ENCODE measurements at places on chromosomes 12 and 14.
A peak's percentile ranks its signal among the peaks of the same experiment; 100 is the strongest.

- no peak for DNase-seq
Measured at GRCh38 chr12:107374161-107374840, 281.0 kb upstream of the CRY1 start.

DNA sequence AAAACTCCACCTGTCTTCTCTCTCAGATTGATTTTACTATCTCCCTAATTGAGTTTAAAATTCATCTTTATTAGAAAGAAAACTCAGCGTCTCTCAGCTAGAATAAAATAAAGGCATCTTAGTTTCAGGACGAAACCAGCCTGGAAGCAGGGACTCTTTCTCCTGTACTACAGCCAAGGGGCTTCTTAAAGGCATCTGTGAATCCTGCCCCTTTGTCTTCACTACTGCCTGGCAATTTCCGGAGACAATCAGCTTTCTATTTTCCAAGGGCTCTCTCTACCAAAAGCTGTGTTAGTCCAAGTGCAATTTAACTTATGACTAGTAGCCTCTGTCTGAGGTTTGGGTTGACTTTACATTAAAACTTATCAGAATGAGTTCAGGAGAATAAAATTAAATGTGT is 623.3 kb upstream of the FOXG1 start:
- DNase-seq, result no peak

DNA sequence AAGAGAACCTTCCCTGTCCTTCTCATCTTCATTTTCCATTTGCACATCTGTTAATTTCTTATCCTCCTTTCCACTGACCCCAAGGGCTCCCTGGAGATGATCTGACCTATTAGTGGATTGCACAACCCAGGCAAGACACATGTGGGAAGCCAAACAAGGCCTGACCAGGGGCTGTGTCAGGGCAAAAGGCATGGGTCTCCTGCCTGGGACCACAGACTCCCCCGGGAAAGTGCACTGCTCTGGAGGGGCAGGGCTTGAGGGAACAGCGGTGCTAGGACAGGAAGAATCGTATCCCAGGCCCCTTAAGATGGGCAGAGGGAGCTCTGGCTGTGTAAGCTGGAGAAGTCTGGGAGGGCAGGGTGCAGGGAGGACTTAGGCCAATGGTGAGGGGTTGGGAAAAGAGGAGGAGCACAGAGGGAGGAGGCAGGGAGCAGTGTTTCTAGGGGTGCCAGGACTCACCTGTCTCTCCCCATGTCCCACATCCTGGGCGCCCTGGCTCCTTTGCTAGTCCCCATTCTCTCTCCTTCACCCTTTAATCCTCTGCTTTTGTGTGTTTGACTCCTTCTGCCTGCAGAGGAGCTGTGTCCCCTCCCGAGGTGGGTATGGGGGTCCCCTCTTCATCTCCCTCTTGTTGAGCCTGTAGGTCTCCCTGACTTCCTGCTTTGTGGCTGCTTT is 25.3 kb downstream of the PLEKHG3 start:
- no peak for DNase-seq

DNA sequence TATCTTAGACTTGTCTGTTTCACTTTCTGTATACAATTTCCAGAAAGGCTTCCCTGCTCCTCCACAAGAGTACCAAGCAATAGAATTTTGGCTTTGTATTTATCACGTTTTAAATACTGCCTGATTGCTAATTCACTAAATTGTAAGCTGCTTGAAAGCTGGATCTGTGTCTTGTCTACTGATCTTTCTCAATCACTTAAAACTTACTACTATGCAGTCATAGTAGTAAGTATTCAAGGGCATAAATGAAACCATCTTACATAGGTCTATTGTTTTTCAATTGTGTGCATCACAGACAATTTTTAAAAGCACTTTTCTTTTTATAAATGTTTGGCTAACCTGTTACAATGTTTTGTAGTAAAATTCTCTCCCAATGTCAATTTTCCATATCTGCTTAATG is 1.2 kb upstream of the GLIPR1L2 start:
- DNase-seq, result no peak

DNA sequence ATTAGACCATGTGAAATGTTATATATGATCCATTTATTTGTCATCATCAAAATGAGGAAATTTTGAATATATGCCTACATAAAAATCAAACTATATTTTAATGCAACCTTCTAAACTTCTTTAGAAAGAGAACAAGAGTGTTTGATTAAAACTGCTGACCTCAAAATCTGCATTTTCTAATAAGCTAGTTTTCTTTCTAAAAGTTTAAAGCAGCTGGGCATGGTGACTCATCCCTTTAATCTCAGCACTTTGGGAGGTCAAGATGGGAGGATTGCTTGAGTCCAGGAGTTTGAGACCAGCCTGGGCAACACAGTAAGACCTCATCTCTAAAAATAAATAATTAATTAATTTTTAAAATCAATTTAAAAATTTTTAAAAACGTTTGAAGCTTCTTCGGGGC is 36.2 kb downstream of the GNPTAB start:
- no peak for DNase-seq

DNA sequence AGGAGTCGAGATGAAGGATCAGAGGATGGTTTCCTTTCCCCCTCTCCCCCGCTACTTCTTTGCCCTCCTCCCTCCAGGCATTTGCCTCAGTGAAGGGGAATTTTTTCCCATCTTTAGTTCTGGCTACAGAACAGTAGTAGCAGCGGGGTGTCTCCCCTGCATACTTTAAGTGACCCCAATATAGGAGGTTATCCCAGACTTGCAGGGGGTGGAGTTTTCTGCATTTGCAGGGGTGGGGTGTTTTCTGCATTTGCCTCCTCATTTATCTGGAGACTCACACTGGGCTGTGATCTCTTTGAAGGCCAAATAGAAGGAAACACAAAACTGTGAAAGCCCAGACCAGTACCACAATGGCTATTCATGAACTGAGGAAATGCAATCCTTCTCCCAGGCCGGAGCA is 19.8 kb downstream of the PTPRB start:
- DNase-seq, result no peak

DNA sequence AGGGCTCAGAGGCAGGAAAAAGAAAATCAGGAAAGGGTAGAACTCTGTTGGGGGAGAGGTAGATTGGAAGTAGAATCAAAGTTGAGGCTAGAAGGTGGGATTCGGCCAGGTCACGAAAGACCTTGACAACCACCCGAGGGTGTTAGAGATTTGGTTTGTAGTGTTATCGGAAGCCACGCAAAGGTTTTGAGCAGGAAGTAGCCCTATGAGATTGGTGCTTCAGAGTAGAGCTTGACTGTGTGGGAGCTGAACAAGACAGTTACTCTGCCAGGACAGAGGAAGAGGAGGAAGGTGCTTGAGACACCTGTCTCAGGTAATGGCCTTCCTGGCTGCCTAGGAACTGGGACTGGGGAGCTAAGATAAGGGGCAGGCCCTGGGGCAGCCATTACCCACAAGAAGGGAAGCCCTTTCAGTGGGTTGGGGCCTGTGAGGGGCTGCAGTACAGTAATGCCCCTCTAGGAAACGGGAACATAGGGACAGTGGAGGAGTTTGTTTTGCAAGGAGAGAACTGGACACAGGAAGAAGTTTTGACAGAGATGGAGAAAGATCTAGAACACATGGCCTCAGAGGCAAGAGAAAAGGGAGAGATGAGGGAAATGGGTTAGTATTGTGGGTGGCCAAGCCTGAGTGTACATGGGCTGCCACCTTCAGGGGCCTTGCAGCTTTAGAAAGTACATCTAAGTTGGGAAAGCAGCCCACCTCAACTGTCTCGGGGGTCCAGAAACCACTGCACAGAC is 73.5 kb downstream of the RIN3 start:
- DNase-seq, result no peak

GRCh38 chr12:71576496-71576895 is 87.2 kb downstream of the ZFC3H1 start:
- no peak for DNase-seq

- no peak for DNase-seq
Measured at GRCh38 chr12:109595321-109595902, 21.8 kb downstream of the MVK start.

DNA sequence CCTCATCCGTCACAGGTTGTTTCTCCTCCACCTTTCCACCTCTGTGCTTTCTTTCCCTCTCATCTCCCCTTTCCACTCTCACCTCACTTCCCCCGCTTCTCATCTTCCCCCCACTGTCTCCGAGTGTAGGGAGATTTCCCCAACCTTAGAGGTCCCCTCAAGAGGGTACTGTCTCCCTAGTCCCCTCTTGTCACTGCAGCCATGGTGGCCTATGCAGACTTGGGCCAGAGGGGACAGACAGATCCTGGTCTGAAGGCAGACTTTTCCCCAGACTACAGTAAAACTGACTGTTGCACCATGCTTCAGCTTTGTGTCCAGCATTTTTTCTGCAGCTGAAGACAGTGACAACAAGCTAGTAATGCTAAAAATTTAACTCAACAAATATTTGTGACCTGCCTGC is 41.2 kb downstream of the KANSL2 start:
- no peak for DNase-seq

DNA sequence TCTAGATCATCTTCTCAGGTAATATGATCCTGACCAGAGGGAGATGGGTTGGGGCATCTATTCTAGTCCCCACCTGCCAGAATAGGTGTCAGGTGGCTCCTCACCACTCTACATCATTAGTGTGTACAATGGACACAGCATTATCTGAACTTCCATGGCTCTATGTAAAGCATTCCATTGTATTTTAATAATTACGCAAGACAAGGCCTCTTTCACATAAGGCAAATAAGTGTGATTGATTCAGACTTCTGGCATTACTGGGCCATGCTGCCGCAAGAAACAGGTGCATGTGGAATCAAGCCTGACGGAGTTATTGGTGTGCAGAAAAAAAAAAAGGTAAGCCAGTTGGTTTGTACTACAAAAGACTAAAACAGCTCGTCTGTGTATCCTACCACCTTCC is 3.1 kb upstream of the DDHD1 start:
- no peak for DNase-seq

- DNase-seq, result no peak
Measured at GRCh38 chr14:35403114-35403602, 1.4 kb downstream of the NFKBIA start.

GRCh38 chr14:74618078-74618952 is 6.3 kb upstream of the LTBP2 start:
- peak; percentile 59 for DNase-seq

DNA sequence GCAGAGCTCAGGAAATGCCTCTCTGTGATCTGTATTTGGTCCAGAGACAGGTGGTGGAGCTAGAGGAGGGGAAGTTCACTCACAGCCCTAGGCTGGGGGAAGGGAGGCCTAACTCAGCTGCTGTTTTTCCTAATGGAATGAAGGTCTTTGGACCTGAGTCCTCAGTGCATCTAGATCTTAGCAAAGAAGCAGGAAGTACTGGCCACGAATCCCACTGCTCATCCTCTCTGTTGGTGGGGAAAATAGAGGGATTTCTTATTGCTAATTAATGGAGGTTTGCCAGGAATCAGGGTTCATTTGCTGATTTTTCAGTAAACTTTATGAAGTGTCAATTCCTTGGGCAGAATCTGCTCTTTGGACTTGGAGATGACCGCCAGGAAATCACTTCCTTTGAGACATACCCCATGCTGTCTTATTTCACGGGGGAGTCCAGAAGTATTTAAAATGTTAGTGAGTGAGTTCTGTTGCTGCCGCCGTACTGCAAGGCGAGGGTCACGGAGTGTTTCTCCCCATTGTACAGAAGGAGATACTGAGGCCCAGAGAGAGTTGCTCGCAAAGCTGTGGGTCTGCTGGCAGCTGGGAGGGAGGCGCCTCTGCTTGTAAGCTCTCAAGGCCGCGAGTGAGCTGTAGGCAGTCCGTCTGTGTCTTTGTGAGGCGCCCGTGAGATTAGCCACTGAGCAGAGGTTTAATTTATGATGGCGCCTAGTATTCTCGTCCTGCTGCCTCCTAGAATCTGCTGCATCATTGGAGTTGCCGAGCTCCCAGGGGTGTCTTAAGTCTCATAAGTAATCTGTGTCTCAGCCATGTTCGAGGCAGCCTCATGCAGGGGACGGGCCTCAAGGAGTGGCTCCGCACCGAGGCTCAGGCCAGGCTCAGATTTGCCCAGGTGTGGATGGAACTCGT is 88.2 kb downstream of the TSPAN9 start:
- no peak for DNase-seq

DNA sequence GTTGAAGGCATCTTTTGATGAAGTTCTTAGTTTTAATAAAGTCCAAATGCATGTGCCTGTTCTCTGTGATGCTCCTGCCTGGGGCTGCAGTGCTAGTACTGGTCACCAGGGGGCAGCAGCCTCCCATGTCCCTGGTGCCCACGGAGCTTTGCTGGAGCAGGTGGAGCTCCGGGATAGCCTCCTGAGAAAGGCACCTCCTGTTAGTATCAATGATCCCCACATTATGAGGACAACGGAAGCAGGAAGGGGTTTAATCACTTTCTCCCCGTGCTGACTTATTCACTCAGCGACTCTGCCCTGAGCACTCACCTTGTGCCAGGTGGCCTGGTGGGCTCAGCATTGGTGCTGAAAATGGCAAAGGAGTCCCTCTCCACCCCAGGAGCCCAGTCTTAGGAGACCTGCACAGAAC is 123.0 kb upstream of the PZP start:
- DNase-seq, result peak; percentile 29

- DNase-seq, result no peak
Measured at GRCh38 chr14:101410126-101410525, 151.2 kb upstream of the DIO3 start.

- no peak for DNase-seq
Measured at GRCh38 chr14:60485057-60485597, 736 bp downstream of the C14orf39 start.

- DNase-seq, result no peak
Measured at GRCh38 chr12:99043319-99043914, 398.3 kb downstream of the APAF1 start.

- no peak for DNase-seq
Measured at GRCh38 chr12:93173178-93173957, 204.4 kb upstream of the NUDT4 start.

- peak; percentile 45 for DNase-seq
Measured at GRCh38 chr14:73741386-73741875, 27.2 kb upstream of the PNMA1 start.

- no peak for DNase-seq
Measured at GRCh38 chr12:112538740-112539139, 120.0 kb downstream of the PTPN11 start.

DNA sequence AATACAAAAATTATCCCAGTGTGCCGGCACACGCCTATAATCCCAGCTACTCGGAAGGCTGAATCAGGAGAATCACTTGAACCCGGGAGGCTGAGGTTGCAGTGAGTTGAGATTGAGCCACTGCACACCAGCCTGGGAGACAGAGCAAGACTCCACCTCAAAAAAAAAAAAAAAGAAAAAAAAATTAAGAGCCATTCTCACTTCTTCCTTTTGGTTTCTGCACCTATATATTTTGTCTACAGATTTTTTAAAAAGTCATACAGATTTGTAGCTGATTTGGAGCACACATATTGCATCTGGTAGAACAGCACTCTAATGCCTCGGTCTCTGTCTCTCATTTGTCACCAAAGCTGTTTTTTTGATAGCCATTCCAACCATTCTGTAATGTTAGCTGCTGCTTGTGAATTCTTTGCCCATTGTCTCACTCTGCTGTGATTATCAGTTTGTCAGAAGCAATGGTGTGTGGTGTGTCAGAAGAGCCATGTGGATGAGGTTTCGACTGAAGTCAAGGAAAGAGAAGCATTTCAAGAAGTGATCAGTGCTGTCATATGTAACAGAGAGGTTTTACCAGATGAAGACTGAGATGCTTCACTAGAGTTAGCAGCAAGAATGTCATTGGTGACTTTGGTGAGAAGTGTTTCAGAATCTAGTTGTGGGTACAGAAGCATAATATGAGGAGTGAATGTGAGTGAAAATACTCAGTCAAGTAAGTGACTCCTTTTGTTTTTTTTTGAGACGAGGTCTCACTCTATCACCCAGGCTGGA is 8.7 kb upstream of the KTN1 start:
- DNase-seq, result no peak

GRCh38 chr14:52789118-52789517 is 2.3 kb downstream of the GNPNAT1 start:
- no peak for DNase-seq

All from stimulated activated CD8-positive, alpha-beta memory T cell treated with anti-CD3 and anti-CD28 coated beads, Interleukin-7, amount 100 ng/mL, for 1 hour (primary cell).